Right ventricle myocardium superior (tissue), 1 donor: ENCODE measurements at places on chromosomes 6 and 20.
A peak's percentile ranks its signal among the peaks of the same experiment; 100 is the strongest.

DNA sequence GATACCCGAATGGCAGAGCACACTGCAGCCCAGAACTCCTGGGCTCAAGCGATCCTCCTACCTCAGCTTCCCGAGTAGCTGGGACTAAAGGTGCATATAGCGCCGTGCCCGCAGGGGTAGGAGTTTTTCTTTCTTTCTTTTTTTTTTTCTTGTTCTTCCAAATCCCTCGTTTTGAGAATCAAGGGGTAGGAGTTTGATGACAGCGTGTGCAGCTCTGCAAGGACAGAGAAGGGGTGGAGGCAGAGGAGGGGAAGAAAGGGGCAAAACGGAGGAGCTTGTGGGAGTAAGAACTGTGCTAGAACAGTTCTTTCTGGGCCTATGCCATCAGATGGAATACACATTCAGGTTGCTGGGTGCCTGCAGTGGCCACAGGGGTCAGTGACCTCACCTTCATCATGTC, 15.3 kb downstream of the RRP36 start:
- no peak for DNase-seq

DNA sequence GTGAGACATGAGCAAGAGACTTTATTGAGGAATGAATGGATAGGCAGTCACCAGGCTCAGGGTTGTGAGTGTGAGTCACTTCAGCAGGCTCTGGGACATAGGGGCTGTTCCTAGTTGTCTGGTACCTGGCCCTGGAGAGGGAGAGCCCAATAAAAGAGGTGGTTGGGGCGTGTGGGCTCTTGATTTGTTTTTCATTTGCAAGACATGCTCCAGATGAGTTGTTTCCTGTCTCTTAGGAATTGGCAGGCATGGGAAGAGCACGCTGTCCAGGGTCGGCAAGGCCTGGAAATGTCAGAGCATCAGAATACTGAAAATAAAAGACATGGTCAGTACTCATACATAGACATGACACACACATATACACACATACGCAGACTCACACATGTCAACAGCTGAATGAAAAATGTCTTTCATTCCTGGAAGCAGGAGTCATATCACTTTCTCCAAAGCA, 166.3 kb upstream of the SULF2 start:
- DNase-seq = no peak

DNA sequence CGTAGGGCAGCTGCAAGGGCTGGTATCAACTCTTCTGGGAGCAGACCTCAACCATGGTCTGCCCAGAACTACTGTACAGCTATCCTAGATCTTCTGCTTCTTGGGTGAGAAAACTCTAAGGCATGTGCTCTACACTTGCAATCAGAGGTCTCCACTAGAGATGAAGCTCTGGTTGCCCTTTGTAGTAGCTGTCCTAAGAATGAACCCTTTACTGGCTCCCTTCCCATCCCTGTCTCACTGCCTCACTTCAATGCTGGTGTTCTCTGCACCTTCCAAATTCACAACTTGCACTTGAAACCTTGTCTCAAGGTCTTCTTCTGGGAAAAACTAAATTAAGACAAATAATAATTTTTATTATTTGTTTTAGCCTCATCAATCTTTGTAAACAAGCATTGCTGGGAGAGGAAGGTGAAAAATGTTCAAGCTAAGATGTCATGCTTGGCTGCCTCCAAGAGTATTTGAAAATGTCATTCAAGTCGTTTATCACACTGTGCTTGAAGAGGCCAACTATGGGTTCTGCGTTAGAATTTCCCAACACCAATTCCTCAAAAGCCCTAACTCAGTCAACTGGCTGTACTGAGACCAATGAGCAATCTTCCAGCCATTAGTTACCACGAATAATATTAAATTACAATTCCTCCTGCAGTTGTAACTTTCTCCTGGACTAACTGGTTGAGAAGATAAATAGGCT, 255.7 kb upstream of the PRND start:
- DNase-seq = no peak

- no peak for DNase-seq
Observed at GRCh38 chr6:63584566-63584965, 12.3 kb downstream of the LOC128125822 start.

- peak; percentile 50 for DNase-seq
Observed at GRCh38 chr20:23937303-23938117, 51.1 kb downstream of the GGTLC1 start.

- DNase-seq = no peak
Observed at GRCh38 chr6:40054186-40054585, 119.9 kb upstream of the MOCS1 start.
